ENCODE measurements at places on chromosomes 3 and 15.
A peak's percentile ranks its signal among the peaks of the same experiment; 100 is the strongest.

DNA sequence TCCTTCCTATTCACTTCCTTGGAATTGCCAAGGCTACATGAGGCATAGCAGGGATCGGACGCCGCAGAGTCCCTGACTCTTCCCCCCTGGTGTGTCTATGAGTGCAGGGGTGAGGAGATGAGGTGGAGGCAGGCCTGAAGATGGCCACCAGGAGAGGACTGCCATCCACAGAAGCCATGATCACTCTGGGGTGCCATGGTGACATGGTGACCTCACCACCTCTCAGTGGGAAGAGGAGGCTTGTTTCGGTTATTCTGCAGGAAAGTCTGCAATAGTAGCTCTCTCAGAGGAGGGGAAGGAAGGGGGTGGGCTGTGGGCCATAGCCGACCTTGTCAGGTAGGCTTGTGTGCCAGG is 57.0 kb upstream of the LIMD1 start:
- DNase-seq: no peak

- peak; percentile 16 for DNase-seq
These were observed 31.7 kb downstream of the PSTPIP1 start for GRCh38 chr15:77026501-77027110.

DNA sequence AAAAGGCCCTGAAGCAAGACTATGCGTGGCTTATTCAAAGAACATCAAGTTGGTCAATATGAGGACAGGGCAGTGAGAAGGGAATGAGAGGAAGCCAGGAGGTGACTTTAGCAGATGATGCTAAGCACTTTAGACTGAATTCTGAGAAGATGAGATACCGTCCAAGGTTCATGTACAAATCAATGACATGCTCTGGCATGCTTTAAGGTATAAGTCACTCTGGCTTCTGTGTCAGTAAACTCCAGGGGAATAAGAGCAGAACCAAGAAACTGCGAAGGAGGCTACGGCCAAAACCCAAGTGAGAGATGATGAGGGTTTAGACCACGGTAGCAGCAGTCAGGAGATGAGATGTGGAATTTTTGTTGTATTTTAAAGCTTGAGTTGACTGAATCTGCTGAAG is 8.9 kb upstream of the CCDC50 start:
- DNase-seq: no peak

DNA sequence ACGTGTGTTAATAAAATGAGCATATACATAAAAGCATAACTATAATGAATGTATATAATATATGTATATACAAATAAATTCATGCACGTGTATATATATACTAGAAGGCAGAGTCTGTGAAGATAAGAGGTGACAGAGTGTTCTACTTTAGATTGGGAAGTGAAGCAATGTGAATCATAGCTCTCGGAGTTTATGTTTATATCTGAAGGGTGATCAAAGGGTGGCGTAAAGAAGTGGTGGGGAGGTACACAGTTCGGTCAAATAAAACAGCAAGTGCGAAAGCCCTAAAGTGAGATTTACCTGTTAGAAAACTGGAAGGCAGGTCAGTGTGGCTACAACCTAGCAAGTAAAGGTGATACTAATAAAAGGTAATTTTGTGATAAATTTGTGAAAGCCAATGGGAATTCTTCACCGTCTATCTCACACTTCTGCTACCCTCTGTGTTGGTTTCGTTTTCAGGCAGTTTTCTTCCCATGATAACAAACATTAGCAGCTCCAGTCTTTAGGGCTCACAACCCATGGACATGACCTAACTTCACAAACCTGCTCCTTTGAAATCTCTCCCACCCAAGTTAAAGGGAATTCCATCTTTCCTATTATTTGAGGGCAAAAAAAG is 46.7 kb upstream of the BCHE start:
- DNase-seq: no peak

GRCh38 chr3:44026220-44026865 is 215.3 kb upstream of the TOPAZ1 start:
- no peak for DNase-seq

GRCh38 chr3:86988235-86988634 is 2.7 kb downstream of the VGLL3 start:
- no peak for DNase-seq

- DNase-seq: no peak
These were observed 1.6 kb upstream of the FHIT start for GRCh38 chr3:61252836-61253235.

DNA sequence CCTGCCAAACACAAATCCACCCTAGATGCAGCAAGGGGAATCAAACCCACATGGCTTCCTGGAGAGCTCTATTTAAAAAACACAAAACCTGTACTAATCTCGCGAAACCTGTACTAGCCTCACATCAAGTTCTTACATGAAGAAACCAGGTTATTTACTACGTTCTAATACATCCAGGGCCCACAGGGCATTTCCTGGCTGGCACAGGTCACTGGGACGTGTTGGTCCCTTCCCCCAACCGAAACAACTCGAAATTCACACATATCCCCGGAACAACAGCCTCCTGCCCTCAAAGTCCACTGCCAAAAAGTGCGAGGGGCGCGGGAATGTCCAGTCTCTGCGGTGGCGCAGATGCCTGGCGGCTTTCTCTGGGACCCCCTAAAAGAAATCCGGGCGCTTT is 955 bp downstream of the CDCP1 start:
- no peak for DNase-seq

GRCh38 chr15:88878720-88879184 is 16.6 kb downstream of the HAPLN3 start:
- DNase-seq: peak; percentile 92

GRCh38 chr3:134104031-134104430 is 74.3 kb upstream of the SLCO2A1 start:
- DNase-seq: no peak

GRCh38 chr3:17054982-17055343 is 170.2 kb downstream of the PLCL2 start:
- DNase-seq: no peak

DNA sequence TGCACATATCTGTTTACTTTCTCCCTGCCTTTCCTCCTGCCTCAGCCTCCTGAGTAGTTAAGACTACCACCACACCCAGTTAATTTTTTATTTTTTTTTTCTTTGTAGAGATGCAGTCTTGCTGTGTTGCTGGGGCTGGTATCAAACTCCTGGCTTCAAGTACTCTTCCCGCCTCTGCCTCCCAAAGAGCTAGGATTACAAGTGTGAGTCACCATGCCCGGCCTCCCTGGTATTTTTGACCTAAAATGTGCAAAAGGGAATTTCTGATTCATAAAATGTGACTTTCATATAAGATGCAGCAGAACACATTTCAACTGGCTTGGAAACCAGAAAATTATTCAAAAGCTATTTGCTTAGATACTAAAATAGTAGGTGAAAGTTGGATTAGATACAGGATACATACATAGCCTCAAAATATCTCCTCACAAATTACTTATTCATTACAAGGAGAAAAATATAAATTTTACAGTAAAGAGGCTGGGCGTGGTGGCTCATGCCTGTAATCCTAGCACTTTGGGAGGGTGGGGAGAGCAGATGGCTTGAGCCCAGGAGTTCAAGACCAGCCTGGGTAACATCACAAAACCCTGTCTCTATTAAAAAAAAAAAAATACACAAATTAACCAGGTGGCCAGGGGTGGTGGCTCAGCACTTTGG is 32.0 kb downstream of the MAP4 start:
- no peak for DNase-seq

DNA sequence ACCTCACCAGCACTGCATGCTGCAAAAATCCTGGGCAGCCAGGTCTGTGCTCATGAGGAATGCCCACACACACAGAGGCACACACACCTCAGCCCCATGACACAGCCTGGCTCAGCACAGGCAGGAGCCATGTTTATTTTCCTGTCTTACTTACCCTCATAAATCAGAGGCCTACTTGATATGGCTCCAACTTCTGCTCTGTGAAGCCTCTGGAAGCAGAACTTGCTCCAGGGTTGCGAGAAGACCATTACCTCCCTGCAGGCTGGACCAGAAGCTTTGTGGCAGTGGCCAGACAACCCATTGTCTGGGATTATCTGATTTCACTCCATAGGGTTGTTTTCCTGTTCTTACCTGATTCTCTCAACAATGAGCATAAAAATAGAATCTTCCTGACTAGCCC is 43.8 kb upstream of the CMTM8 start:
- DNase-seq: no peak

GRCh38 chr3:43723121-43723734 is 32.5 kb downstream of the ABHD5 start:
- DNase-seq: no peak

GRCh38 chr15:92365906-92366305 is 27.8 kb upstream of the ST8SIA2 start:
- no peak for DNase-seq

- DNase-seq: no peak
These were observed 31.5 kb upstream of the ADAMTS17 start for GRCh38 chr15:100373120-100373896.

DNA sequence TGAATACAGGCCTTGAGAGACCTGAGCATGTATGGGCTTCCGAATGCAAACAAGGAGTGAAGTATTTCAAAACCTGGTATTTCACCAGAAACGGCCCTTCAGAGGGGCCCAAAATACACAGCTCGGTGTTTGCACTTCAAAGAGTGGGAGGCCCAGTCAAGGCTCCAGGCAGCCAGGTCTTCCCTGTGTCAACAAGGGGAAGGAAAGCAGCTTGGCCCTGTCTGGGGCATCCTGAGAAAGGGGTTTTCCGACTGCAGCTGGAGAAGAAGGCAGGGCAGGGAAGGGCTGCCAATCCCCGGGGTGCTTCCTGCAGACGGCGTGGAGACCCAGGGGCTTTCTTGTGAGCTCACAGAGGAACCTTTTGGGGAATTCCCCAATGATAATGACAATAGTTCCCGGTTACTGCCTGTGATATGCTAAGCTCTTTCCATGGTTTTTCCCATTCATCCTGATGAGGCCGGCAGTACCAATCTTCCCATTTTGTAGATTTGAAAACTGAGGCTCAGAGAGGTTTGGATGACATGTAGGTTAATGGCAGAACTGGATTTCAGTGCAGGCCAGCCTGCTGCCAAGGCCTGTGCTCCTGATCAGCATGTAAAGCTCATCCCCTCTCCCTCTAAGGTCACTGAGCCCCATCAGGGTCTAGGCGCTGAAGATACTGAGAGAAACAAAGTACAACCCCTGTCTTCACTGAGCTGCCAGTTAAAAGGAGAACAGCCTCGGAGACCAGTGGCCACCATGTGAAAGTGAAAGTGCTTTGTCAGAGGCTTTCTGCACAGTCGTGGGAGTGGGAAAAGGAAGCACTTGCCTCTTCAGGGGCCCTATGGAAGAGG is 43.0 kb upstream of the TLE3 start:
- DNase-seq: peak; percentile 63

DNA sequence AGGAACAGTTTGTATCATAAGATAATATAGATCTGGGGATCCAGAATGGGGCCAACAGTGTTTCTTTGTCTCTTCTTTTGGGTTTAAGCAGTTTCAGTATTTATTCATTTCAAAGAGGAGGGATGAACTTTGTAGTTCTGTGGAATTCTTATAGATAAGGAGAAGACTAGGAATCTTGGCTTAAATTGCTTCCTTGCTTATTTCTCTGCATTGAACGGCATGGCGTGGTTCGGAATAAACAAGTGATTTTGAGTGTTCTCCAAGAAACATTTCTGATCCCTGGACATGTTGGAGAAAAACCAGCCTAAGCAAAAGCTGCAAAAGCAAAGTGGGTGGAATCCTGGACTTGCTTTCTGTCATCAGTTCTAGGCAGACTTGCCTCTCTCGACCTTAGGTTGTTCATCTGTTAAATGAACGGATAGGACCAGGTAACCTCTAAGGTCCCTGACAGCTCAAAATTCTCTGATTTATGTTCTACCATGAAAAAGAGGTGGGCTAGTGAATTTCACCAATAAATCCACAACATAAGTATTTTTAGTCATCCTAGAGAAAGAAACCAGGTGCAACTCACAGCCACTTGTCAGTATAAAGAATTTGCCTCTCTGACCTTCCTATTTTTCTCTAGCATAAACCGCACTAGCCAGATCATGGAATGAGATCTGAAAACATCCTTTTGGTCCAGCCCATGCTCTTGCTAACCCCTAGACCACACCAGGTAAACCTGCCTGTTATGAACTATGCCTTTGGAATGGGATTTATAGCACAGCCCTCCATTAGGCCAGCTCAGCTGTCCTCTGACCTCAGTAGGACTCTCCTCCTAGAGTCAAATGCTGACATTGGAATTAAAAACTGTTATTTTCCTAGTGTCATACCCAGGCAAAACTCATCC is 78.8 kb downstream of the CLDN11 start:
- DNase-seq: no peak

- DNase-seq: no peak
These were observed 196.3 kb downstream of the DTWD1 start for GRCh38 chr15:49817100-49817499.

DNA sequence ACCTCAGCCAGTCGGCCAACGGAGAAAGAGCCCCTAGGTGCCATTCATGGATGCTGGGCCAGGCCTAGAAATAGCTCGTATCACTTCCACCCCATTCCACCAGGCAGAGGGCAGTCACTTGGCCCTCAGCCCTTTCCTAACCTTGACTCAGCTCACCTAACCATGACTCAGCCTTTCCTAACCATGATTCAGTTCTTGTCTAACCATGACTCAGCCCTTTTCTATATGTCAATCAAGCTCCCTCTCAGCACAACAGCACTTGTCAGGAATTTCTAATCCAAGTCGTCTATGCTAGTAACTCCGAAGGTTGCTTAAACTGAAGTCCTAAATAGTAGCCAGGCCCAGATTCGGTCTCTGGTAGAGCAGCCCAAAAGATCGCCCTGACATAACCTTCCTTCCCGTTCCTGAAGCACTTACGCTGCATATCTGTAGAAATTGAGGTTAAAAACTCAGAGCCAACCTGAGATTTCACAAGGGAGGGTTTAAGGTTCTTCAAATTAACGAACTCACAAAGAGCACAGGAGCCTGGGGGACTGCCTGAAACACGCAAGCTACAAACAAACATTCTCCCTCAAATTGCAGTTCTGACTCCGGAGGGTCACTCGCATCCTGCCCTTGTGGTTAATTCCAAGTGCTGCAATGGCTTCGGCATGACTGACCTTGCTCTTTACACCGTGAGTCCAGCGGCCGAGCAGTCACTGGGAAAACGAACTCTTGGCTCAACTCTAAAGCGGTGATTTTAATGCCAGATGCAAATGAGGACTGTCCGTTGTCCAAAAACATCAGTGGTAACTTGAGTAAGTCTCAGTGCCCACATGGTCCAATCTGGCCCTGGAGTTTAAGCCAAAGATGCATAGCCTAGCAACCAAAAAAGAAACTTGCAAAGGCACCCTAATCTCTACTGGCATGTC is 99.9 kb downstream of the ADAMTS17 start:
- peak; percentile 23 for DNase-seq

DNA sequence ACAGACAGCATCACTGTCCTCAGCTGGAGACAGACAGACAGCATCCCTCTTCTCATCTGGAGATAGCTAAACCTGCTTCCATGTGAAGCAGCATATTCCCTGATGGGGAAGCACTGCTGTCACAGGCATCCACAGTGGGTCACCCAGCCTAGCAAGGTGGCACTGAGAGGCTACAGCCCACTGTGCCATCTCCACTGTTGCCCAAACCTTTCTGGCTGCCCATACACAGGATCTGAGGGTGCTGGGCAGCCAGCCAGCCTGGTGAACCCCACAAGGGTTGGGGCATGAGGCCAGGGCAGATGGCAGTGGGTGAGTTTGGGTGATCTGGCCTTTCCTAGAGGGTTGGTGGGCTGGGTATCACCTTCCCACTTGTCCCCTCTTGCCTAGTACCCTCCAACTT is 11.7 kb downstream of the CHST13 start:
- no peak for DNase-seq

Data from HuH-7.5 (cell line).